ENCODE measurements at places on chromosomes 5 and 9.

DNA sequence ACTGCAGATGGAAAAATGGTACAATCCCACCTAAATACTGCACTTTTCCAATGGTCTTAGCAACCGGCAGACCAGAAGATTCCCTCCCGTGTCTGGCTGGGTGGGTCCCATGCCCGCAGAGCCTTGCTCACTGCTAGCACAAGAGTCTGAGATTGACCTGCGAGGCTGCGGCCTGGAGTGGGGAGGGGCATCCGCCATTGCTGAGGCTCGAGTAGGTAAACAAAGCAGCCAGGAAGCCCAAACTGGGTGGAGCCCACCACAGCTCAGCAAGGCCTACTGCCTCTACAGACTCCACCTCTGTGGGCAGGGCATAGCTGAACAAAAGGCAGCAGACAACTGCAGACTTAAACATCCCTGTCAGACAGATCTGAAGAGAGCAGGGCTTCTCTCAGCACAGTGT lies 221.6 kb upstream of the CTNND2 start:
- DNase-seq, result no peak

GRCh38 chr9:107855164-107855563 lies 365.6 kb upstream of the KLF4 start:
- DNase-seq, result no peak

DNA sequence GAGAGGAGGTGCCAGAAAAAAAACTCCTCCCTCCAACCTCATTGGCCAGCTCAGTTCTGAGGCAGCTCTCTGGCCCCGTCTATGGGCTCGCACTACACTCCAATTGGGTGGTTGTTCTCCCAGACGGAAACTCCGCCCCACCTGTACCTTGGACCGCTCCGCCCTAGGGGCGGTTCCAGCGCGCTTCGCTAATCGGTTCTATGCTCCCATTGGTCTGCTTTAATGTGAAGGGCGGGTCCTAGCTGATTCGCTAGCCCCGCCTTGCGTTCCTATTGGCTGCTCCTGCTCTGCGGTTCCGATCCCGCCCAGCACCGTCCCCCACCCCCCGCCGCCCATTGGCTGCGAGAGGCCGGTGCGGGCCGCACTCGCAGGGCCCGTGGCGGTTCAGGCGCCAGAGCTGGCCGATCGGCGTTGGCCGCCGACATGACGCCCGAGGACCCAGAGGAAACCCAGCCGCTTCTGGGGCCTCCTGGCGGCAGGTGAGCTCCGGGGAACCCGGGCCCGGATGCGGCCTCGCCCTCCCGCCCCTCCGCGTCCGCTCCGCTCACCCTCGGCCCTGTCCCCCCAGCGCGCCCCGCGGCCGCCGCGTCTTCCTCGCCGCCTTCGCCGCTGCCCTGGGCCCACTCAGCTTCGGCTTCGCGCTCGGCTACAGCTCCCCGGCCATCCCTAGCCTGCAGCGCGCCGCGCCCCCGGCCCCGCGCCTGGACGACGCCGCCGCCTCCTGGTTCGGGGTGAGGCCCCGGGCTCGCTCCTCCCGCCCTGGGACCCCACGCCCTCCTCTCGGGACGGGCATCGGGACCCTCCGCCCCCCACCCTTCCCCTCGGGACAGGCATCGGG lies at the start of gene SLC2A8:
Gene SLC2A8, plus strand, starts transcription at position 362 of the 838 bp plus-strand sequence. Its CDS starts 62 bp downstream, at position 424.
- DNase-seq, result peak; percentile 86

DNA sequence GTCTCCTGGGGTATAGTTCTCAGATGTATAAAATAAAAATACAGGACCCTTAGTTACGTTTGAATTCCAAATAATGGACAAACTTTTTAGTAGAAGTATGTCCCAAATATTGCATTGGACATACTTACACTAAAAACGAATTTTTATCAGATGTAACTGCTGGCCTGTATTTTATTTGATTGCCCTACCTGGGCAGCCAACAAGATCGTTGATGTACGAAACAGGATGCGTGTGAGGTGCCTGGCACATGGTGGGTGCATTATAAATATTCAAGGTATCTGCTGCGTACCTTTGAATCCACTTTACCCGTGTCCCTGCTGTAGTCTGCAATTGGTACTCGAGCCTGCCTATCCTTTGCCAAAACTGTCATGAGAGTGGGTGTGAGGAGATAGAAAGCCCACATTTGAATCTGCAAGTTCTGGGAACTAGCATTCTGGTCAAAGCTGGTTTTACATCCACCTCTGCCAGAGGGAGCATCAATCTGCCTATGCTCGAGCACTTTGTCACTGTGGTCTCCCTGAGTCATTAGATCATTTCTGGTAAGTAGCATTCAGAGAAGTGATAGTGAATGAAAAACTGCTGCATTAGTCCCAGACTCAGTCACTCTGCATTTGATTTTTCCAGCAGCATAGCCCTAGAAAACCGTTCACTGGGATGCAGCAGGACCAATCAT lies 133.7 kb upstream of the IQGAP2 start:
- no peak for DNase-seq

- no peak for DNase-seq
These were observed 19.2 kb upstream of the KIF2A start for GRCh38 chr5:62286834-62287233.

DNA sequence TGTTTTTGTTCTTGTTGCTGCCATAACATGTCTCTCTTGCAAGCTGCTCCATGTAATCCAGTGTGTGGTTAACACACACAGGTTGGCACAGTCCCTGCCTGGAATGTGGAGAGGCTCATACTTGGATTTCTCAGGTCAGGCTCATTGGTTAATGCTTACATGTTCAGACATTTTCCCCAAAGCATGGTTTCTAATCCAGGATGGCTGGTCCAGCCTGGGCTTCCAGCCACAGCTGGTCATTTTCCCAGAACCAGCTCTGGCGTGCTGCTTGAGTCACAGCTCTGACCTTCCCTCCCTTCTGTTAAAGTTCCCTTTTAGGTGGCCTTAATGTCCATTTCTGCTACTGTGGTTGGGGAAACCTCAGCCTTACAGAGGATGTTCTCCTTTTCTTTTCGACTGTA lies 294.3 kb downstream of the TAF11L14 start:
- DNase-seq, result no peak
